ENCODE measurements at places on chromosomes 12 and 14. TPM values are rescaled to one million over a fixed set of nuclear protein-coding genes. Genes with fewer than 3 reads are reported as not detected.

CLBA1 gene
- 0.56 TPM for total RNA-seq

KLRC1 gene
- total RNA-seq: not detected

MAPK1IP1L gene
- total RNA-seq: 101 TPM

DNA sequence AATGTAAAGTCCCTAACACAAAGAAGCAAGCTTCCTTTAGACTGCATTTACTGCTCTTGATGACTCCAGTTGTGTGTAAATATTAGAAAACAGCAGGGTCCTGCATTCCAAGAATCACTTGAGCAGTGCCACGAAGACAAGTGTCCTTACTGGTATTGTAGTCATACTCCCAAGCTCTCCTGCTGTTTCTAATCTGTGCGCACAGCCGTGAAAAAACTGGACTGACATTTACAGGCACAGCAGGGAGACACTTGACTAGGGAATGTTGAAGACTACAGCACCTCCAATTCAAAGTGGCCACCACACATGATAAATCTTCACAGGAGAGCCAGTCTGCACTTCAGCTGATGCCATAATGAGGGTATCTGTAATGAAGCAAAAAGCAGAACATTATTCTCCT is 91.4 kb downstream of the VRK1 start:
- peak overlapping the region; percentile 33 for H3K27ac ChIP-seq
- H3K36me3 ChIP-seq: no peaks in the 10 kb centered on the region
- H3K4me1 ChIP-seq: peaks cover 10% of the 10 kb centered on the region
- no peak for DNase-seq
- no peaks in the 10 kb centered on the region for H3K27me3 ChIP-seq

Measured in GM12878 (cell line).